ENCODE measurements at places on chromosomes 3 and 15.

GRCh38 chr3:72820415-72820814 lies 27.8 kb downstream of the SHQ1 start:
- no peak for DNase-seq

DNA sequence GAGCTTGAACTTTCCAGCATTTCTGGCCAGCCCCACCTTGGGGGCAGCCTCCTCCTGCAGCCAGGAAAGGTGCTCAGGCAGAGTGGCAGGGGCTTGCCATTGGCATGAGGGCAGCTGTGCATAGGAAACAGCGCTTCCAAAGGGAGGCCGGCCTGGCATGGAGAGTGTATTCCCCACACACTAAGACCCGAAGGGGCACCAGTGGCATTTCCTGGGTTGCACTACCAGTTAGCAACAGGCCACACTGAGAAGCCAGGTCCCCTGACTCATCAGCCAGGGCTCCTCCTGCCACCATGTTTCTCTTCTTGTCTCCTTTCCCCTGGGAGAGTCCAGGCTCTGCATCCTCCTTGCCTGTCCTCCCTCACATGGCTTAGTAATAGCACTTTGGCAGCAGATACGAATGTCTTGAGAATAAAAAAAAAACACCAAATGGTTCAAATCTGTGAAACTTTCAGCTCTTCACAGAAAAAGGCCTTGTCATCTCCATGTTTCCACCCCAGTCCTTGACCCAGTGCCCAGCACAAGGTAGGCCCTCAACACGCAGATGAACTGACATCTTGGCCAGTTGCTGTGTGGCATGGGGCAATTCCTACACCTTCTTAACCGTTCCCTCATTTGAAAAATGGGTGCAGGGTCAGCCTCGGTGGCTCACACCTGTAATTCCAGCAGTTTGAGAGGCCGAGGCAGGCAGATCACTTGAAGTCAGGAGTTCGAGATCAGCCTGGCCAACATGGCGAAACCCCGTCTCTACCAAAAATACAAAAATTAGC lies 180.4 kb downstream of the SMAD6 start:
- DNase-seq, result no peak

GRCh38 chr15:43270113-43270665 lies 3.5 kb upstream of the TGM5 start:
- DNase-seq, result no peak

GRCh38 chr3:184360070-184360928 lies 1.1 kb downstream of the CLCN2 start:
- DNase-seq, result no peak

GRCh38 chr3:41001556-41001955 lies 197.7 kb upstream of the CTNNB1 start:
- no peak for DNase-seq

GRCh38 chr15:21267226-21267625 lies 173.1 kb downstream of the POTEB3 start:
- DNase-seq, result no peak

GRCh38 chr15:77646104-77646694 lies 13.5 kb upstream of the LINGO1 start:
- no peak for DNase-seq

DNA sequence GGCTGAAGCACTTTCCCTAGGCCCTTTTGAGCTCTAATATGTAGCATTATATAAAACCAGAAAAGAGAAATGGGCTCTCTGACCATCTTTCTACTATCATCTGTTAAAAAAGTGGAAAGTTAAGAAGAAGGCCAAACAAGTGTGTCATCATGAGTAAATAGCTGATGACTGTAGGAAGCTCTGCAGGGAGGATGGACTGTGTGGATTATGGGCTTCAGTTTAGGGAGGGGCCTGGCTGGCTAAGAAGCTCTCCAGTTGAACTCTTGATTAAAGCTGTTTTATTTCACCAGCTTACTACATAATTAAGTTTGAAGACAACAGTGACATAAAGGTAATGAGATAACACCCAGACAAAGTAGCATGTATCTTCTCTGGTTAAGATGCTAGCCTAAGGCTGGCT lies 30.6 kb downstream of the INTS14 start:
- DNase-seq, result no peak

- DNase-seq, result no peak
These were observed 85.7 kb upstream of the UBE2E1 start for GRCh38 chr3:23720059-23720458.

DNA sequence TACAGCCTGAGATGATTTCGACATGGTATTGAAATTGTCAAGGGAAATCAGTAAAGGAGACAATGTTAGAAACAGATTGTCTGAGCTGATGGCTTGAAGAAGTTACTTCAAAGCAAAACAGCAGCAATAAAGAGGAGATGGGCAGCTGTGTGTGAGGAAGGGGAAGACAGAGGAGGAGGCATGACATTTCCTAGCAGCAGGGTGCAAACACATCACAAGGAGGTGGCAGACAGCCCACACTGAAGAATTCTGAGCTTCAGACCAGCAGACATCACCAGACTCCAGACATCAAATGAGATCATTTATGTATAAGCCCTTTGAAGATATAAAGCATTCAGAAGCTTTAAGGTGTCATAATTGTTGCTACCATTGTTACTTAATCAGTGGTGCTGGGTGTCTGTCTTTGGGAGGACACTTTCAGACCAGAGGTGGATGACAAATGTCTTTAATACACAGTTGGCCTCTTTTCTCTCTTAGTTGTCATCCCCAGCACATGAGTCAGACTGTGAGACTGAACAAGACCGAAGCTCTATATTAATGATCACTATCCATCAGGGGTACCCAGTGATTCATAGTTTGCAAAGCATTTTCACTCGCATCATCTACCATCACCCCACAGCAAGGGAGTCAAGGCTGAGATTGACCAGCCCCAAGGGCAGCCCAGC lies 203.9 kb downstream of the MINAR1 start:
- DNase-seq, result no peak

GRCh38 chr3:49013738-49014660 lies 4.4 kb downstream of the DALRD3 start:
- DNase-seq, result no peak
